ENCODE measurements at places on chromosomes 1 and 21.

GRCh38 chr1:236870721-236871120 is 75.6 kb downstream of the MTR start:
- peak; percentile 85 for DNase-seq

GRCh38 chr1:161020509-161021164 is at the start of gene F11R:
Gene F11R (minus strand): TSS chr1:161021152. CDS start chr1:161021073, 79 bp downstream.
- DNase-seq = peak; percentile 26

- peak; percentile 11 for DNase-seq
Measured at GRCh38 chr1:19398309-19398760, 86.2 kb downstream of the SLC66A1 start.

DNA sequence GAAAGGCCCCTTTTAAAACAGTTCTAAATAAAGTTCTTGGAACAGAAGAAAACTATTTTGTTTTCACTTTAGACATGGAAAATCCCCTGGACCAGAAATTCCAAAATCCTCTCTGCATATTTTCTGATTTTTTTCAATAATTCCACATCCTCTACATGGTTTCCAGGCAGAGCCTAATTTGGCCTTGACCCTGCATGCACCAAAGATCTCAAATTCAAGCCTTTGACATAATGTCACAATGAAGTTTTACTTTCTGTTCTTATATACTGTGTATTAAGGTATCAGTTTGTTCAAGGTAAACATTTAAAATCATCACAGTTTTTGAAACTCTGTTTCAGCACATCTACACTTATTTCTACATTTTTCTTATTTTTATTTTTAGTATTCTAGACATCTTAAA is 12.2 kb upstream of the NPL start:
- DNase-seq = no peak

DNA sequence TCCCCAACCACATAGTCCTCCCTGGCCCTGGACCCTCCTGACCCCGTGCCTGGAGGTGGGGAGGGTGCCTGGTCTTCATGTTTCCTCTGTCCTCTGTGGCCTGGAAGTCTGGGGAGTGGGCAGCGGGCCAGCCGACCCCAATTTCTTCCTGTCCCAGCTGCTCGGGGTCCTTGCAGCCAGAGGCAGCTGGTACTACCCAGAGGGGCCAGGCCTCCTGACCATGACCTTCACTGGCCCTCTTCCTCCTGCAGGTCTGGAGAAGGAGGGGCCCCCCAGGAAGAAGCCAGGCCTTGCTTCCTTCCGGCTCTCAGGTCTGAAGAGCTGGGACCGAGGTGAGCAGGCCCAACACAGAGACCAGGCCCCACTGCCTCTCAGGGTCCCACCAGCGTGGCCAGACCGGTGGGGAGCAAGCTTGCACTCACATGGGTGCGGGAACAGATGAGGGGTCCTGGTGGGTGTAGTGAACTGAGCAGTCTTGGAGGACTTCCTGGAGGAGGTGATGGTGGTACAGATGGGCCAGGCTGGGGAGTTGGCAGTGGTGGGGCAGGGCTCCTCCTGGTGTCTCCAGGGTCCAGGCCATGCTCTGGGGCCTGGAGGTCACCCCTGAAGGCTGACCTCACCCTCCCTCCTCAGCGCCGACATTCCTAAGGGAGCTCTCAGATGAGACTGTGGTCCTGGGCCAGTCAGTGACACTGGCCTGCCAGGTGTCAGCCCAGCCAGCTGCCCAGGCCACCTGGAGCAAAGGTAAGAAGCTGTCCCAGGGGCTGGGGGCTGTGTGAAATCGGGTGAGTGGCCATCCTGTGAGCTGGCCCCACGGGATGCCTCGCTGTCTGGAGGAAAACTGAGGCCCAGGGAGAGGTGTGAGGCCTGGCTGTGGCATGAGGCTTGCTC is 32.7 kb downstream of the TRIM11 start:
- DNase-seq = no peak

- no peak for DNase-seq
Measured at GRCh38 chr1:174960362-174960761, 39.4 kb upstream of the CACYBP start.

DNA sequence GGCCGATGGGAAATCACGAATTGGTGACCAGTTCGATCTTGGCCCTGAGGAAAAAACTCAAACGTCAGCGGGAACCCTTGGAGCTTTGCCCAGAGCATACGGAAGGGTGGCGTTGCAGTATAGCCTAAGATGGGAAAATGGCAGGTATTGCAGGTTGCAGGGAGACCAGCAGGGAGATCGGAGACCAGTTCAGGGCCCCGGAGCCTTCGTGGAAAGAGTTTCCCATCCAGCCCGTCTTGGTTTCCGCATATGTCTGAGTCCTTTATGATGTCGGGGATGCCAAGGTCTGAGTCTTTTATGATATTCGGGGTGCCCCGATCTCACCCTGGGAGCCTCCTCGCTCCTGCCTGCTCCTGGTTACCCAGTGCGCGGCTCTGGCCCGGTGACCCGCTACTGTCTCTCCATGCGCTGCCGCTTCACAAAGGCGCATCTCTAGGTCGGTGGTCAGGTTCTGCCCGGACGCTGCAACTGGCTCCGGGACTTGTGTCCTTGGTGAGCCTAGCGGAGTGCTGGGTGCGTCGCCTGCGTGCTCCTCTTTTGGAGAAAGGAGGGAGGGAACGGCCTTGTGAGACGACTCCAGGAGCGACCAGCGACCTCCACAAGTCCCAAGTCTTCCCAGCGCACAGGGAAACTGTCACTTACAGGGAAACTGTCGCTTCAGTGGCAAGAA is 94.2 kb downstream of the PRKAB2 start:
- no peak for DNase-seq

GRCh38 chr1:204149635-204150565 is 1.9 kb downstream of the ETNK2 start:
- no peak for DNase-seq

GRCh38 chr1:172545396-172546004 is 12.6 kb downstream of the SUCO start:
- no peak for DNase-seq

DNA sequence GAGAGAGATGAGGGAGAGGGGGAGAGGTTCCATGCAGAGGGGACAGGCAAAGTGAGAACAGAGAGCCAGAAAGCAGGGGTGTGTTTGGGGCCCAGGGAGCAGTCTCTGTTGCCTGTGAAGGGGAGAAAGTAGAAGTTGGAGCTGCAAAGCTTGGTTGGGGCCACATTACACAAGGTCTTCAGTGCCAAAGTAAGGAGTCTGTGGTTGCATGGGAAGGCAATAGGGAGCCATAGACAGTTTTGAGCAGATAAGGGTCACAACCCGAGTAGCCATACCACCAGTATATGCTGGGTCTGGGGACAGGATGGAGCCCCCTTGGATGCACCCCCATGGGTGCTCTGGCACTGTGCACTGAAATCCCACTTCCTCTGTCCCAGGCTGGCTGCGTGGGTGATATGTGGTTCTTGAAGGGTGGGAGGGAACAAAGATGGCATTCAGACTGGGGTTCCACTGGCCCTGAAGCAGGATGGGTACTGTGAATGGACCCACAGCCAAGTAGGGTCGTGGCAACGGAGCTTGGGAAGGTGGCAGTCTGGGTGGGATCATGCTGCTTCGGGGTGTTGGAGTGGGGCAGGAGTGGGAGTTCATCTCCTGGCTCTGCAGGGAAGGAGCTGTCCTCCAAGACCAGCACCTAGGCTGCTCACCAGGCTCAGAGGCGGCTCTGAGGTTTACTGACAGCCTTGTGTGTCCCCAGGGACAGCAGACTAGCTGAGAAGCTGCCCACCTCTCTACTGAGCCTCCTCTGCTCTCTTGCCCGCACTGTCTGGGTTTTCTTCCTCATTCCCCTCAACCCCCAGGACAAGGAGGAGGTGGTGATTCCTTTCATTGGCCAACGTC is 12.1 kb downstream of the DRAXIN start:
- peak; percentile 46 for DNase-seq

- DNase-seq = peak; percentile 33
Measured at GRCh38 chr1:48109390-48110013, 112.3 kb upstream of the TRABD2B start.

GRCh38 chr1:78549891-78550290 is 59.1 kb downstream of the PTGFR start:
- no peak for DNase-seq

- no peak for DNase-seq
Measured at GRCh38 chr1:20558191-20558590, 5.8 kb downstream of the FAM43B start.

DNA sequence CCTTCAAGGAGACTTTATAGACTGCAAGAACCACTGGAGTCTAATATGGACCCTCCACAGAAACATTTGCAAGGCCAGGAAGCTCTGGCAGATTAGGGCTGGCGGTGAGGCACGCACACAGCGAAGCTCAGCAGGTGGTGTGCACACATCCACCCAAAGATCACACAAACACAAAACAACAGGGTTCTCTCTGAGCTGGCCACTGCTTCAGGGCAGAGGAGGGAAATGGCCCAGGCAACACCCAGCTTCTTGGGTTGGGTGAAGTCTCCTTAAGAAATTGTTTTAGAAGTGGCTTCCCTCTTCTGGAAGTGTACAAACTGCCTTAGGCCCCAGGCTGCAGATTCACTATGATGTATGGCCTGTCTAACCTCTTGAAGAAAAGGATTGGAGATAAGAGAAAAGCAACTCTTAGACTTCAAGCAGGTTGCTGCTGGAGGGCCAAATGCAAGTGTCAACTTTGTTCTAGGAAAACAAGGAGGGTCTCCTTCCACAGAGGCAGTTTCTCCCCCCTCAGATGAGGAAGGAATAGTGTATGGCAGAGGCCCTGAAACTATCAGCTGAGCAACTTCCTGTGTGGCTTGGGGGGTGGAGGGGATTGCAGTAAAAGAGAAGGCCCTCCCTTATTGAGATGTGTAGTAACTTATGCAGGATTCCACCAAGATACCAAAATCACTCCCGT is 2.0 kb downstream of the RCSD1 start:
- peak; percentile 44 for DNase-seq

DNA sequence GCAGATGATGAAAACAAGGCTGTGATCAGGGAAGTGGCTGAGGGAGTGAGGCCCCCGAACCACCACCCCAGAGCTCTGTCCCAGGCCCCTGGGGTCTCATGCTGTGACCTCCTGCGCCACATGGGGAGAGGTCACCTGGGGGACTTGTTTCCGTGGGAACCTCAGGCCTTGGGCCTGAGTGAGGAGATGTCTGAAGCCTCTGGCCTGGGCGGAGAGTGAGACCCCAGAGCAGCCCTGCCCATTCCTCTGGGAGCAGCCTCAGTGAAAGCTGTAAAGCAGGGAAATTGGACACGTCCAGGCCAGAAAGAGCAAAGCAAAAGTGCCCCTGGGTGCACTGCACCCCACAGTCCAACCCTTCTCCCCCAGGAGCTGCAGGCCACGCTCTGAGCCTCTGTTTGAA is 16.5 kb upstream of the NPHP4 start:
- no peak for DNase-seq

- no peak for DNase-seq
Measured at GRCh38 chr1:3129133-3129490, 60.1 kb downstream of the PRDM16 start.

DNA sequence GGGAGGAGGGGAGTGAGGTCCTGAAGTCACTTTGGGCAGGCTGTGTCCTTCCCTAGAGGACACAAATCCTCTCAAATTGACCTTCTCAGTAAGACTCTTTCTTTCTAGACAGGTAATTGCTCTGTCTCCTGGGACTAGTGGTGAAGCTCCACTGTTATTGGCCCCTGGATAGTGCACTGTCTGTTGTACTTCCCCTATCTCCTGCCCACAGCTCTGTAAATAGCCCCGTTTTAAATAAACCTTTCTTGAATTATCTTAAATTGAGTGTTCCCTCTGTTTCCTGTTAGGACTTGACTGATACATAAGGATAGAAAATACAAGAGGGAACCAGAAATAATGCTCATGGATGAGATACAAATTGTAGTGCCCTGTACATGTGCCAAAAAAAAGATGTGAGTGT is 229.5 kb upstream of the USP24 start:
- no peak for DNase-seq

DNA sequence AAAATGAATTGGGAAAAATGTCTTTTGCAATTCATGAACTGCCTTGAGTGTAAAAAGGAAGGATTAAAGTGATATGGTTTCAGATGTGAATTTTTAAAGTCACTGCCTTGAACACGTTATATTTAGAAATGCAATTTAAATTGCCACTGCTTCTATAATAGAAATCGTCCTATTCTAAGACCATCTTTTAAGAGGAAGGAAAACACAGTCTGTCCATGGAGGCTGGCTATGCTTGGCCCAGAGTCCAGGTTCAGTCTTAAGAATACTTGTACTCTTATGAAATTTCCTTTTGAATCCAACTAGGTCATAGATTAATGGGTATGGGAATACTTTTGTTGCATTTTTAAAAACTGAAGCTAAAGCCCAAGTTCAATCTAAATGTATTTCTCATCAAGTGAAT is 86.0 kb downstream of the PCNX2 start:
- DNase-seq = no peak

GRCh38 chr1:67211589-67212563 is 45.6 kb downstream of the IL23R start:
- no peak for DNase-seq

GRCh38 chr1:111664652-111665051 is 45.1 kb downstream of the RAP1A start:
- DNase-seq = no peak

- no peak for DNase-seq
Measured at GRCh38 chr1:66681686-66682085, 70.6 kb upstream of the DYNLT5 start.

- DNase-seq = no peak
Measured at GRCh38 chr21:36965720-36966065, 776 bp downstream of the HLCS start.

- no peak for DNase-seq
Measured at GRCh38 chr1:232473324-232473723, 156.6 kb downstream of the SIPA1L2 start.

GRCh38 chr1:43043695-43044094 is 85.0 kb upstream of the SLC2A1 start:
- DNase-seq = no peak

DNA sequence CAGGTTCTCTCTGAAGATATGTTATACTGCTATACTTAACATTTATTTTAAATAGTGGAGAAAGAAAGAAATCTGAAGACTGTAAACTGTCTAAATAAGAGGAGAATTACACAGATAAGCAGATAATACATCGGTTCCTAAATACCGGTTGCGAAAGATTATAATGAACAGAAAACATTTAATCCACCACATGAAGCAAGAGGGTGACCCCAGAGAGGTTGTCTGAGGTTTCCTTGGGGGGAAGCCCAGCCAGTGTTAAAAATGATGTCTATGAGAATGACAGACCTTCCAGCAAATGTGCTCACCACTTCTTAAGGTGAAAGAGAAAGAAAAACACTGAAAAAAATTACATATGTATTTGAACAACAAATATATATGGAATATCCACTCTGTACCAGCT is 356.4 kb upstream of the KAZN start:
- DNase-seq = no peak

DNA sequence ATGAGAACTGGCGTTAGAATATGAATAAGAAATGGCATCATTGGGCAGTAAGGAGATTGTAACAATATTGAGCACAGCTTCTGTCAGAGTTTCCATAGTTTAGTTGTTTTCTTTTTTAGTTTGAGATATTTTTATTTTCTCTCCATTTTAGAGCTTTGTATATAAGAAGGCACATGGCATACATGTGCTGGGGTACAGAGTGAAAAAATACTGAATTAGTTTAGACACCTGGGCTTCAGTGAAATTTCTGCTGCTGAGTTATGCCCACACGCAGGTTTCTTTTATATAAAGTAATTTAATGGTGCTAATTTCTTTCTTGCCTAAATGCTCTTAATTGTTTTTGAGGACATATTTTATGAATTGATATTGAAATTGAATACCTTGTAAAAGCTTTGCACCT is 53.6 kb upstream of the RWDD3 start:
- no peak for DNase-seq
